H1 (cell line): ENCODE measurements at places on chromosomes 2 and 18. TPM values are rescaled to one million over a fixed set of nuclear protein-coding genes. Genes with fewer than 3 reads are reported as not detected.

Gene OR6B2
- polyA plus RNA-seq, result not detected in 2 replicates

Gene TWIST2
- polyA plus RNA-seq, result 4.3 and 5.4 TPM in 2 replicates

Gene TXNDC2
- polyA plus RNA-seq, result 0.11 TPM in 1 of 2 replicates, not detected in the other

Gene PPIG
- 10.2 and 14.7 TPM in 2 replicates for polyA plus RNA-seq

Gene EDAR
- not detected in 2 replicates for polyA plus RNA-seq

Gene CD28
- not detected in 2 replicates for polyA plus RNA-seq

Gene SPHKAP
- 0.02 TPM in 2 replicates for polyA plus RNA-seq

Gene OSBPL6
- polyA plus RNA-seq, result 1.5 and 1.7 TPM in 2 replicates

Gene MGAT4A
- polyA plus RNA-seq, result 0.88 and 1.4 TPM in 2 replicates

Gene PLA2R1
- polyA plus RNA-seq, result 0.39 and 0.65 TPM in 2 replicates

Gene TNFRSF11A
- 8.1 and 8.7 TPM in 2 replicates for polyA plus RNA-seq

Gene EVX2
- polyA plus RNA-seq, result not detected in 2 replicates

Gene STPG4
- polyA plus RNA-seq, result not detected in 2 replicates

Gene FARSB
- polyA plus RNA-seq, result 13.1 and 21.0 TPM in 2 replicates

Gene ACADL
- polyA plus RNA-seq, result 0.09 and 0.11 TPM in 2 replicates

Gene SSB
- polyA plus RNA-seq, result 32.2 and 60.8 TPM in 2 replicates

Gene MATN3
- 3.0 TPM in 2 replicates for polyA plus RNA-seq

Gene COL6A3
- 1.2 and 1.9 TPM in 2 replicates for polyA plus RNA-seq

Gene LOXHD1
- 0.02 and 0.03 TPM in 2 replicates for polyA plus RNA-seq

Gene FBXO11
- 15.6 and 21.7 TPM in 2 replicates for polyA plus RNA-seq

Gene KCTD1
- polyA plus RNA-seq, result 7.7 and 9.8 TPM in 2 replicates

Gene CROCC2
- not detected in 2 replicates for polyA plus RNA-seq

Gene TBC1D8
- 20.8 and 27.2 TPM in 2 replicates for polyA plus RNA-seq

Gene CCNYL1
- polyA plus RNA-seq, result 10.0 and 13.3 TPM in 2 replicates
